NCI-H1417 treated with DMSO at 0.1 percent for 48 hours (cell line): ENCODE measurements at places on chromosomes 12 and 14.

GRCh38 chr14:30291216-30291615, 267.7 kb upstream of the G2E3 start:
- DNase-seq: no peak

DNA sequence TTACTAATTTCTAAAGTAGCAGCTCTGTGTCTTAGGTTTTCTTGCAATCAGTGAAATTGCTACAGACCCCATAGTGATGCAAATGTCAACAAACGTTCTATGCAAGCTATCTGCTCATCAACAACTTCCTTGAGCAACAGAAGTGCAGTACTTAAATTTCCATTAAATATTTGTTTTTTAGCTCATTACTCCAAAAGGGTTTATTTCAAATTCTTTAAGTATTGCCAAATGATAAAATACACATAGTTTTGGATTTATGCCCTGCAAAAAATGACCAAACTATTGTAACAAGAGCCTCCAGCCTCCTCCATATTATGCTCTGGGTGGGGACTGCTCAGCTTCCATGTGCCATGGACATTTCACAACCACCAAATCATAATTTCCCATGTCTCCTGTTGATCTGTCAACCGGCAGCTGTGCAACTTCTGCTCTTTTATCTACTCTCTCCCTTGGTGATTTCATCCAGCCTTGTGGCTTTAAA, 4.4 kb downstream of the BDKRB1 start:
- no peak for DNase-seq

- no peak for DNase-seq
Measured at GRCh38 chr12:124474709-124475108, 92.7 kb downstream of the NCOR2 start.

GRCh38 chr14:24712374-24712773, 78.4 kb upstream of the GZMB start:
- DNase-seq: no peak

DNA sequence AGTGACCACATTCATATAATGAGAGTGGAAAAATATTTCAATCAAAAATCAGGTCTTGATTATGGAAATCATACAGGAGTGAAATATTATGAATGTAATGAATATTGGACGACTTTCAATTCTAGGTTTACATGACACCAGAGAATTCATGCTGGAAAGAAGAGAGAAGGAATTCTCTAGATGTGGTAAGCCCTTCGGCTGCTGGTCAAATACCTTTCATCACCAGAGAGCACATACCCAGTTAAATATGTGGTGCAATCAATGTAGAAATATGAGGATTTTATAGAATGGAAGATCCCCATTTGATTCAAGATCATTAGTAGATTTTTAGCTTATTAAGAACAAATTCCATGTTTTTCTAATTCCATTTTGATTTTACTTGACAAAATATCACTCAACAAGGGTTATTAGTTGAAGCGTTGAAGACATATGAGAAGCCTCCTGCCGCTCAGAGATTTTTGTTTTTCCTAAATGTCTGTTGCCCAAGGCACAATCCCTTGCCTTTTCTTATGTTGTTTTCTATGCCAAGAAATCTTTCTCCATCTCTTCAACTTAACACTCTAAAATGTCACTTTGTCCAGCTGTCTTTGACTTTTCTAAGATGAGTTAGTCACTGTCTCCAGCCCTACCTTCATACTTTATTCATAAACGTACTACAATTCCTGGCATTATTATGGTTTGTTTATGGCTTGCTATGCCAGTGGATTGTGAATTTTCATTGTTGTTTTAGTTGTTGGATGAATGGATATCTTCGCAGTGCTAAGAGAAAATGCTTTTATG, 72.8 kb upstream of the ZDHHC17 start:
- DNase-seq: no peak

- DNase-seq: no peak
Measured at GRCh38 chr12:130622803-130623202, 93.3 kb downstream of the RIMBP2 start.

DNA sequence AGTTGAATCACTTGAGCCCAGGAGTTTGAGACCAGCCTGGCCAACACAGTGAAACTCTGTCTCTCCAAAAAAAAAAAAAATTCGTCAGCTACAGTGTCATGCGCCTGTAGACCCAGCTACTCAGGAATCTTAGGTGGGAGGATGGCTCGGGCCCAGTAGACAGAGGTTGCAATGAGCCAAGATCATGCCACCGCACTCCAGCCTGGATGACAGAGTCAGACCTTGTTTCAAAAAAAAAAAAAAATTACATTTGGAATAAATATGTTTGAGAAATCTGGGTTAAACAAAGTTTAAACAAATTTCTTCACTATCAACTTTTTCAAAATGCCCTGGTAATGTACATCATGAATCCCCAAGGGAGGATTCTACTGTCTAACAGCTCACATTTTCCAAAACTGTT, 187.0 kb upstream of the RASSF8 start:
- DNase-seq: no peak

DNA sequence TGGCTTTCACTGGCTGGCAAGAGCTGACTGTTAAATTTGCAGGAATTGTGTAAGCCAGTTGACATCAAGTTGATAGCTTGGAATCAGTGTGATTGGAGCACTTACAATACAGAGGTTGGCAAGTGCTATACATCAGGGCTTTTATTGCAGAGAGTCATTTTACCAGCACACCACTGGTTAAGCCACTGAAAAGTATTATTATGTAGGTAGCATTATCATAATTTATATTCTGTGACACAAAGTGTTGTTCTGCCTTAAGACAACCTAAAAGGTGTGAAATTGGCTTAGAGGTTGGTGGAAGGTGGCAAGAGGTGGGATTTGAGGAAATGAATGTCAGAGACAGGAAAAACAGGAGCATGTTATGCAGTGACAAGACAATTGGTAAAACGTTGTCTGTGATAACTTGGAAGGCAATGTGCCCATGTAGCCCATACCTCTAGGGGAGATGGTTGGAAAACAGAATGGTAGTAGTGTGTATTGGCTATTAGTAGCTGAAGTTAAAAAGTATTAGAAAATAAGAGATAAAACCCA, 172.9 kb upstream of the PRICKLE1 start:
- DNase-seq: no peak

DNA sequence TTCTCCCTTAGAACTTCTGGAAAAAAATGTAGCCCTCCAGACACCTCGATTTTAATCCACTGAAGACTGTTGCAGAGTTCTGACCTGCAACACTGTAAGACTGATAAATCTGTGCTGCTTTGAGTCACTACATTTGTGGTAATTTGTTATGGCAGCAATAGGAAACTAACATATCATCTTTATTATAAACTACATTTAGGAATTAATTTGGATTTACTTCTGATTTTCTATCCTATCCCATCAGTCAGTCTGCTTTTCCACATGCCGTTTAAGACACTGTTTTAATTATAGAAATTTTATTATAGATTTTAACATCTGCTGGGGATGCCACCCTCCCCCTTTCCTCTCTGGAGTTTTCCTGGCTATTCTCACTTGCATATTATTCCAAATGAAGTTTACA, 375.2 kb downstream of the DUSP6 start:
- DNase-seq: no peak

- no peak for DNase-seq
Measured at GRCh38 chr14:93037351-93037750, 78.4 kb downstream of the ITPK1 start.
